Hematopoietic multipotent progenitor cell treated with erythropoietin and hydrocortisone succinate and interleukin-3 and kit ligand, for 15 days (in vitro differentiated cells): ENCODE measurements at places on chromosomes 7 and 10.

DNA sequence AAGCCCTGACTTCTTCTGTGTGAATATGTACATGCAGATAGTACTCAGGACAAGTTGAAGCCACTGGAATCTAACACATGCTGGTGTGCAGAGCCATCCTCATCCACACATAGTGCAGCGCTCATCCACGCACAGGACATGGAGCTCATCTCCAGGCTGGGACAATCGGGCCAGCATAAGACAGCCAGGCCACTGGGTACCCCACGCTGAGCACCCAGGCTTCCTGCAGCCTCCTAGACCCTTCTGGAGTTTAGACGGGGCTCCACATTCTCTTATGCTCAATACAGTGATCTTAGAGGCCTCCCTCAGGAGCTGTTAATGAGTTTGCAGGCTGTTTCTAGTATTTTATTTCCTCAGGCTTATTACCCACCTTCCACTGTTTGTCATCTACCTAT lies 238.9 kb downstream of the TNS3 start:
- DNase-seq, result no peak

- no peak for DNase-seq
Observed at GRCh38 chr7:146002431-146003078, 114.0 kb upstream of the CNTNAP2 start.

- no peak for DNase-seq
Observed at GRCh38 chr10:44724415-44725174, 186.5 kb upstream of the TMEM72 start.

DNA sequence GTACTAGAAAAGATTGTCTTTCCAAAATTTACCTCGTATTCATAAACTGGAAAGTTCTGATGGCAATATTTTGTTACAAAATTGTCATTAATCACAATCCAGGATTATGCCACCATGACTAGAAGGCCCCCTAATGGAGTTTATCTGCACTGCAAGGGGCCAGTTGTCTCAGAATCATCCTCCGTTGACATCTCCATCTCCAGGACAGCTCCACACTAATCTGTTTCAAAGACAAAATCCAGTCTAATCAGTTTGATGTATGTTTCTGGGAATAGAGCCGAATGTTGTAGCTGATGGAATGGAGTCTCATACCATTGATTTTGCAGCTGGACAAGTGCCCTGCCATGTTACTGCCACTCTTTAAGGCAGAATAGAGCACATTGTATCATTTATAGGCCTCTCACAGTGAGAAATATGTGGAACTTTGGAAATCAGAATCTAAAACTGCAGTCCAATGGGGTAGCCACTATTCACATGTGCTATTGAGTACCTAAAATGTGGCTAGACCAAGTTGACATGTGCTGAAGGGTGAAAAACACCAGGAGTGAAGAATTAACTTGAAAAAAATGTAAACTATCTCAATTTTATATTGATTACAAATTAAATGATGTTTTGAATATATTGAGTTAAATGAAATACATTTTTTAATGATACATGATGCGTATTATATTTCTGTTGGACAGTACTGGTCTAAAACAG lies 38.3 kb upstream of the TOMM7 start:
- peak; percentile 30 for DNase-seq

GRCh38 chr10:116082206-116082605 lies 190.8 kb downstream of the GFRA1 start:
- DNase-seq, result no peak

DNA sequence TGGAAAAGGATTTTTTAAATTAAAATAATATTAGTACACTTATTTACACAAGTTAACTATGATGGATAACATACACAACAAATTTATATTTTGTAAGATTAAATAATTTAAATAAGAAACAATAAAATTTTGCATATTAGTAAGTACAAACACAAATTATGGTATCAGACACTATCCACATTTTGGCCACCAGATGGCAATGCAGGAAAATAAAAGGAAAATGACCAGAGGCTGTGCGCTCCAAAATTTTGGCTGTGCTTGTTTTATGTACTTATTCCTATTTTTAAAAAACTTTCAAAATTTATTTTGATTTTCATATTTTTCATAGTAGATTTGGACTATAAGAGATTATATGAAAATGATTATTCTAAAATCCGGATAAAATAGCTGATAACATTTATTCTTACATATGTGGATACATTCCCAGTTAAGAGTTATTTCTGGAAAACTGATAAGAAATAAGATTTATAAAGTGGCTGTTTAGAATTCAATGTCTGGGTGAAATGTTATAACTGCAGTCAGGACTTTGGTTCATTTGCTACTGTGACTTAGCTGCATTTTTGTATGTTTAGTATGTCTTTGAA lies 274.7 kb upstream of the HGF start:
- DNase-seq, result peak; percentile 26

- DNase-seq, result no peak
Observed at GRCh38 chr10:71933651-71934050, 30.5 kb upstream of the CHST3 start.

- DNase-seq, result no peak
Observed at GRCh38 chr10:4201866-4202825, 417.1 kb upstream of the KLF6 start.

DNA sequence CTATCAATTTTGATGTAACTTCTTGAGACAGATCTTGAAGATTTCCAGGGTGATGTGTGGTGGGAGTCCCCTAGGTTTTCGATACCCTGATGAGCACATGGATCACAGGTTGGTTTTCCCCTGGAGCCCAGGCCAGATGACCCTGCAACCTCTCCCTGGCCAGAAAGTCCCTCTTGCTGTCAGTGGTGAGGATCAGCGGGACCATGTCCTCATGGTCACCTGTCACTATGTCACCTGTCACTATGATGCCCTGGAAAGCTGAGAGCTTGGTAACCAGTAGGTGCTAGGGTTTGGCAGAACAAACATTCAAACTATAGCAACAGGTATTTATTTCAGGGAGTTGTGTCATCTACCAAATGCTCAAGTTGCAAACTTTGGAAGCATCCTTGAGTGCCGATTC lies 197.9 kb downstream of the ARHGAP12 start:
- DNase-seq, result no peak

GRCh38 chr10:44993226-44993921 lies 7.3 kb upstream of the ZNF22 start:
- no peak for DNase-seq

- no peak for DNase-seq
Observed at GRCh38 chr10:79477456-79477855, 32.0 kb upstream of the ZCCHC24 start.

DNA sequence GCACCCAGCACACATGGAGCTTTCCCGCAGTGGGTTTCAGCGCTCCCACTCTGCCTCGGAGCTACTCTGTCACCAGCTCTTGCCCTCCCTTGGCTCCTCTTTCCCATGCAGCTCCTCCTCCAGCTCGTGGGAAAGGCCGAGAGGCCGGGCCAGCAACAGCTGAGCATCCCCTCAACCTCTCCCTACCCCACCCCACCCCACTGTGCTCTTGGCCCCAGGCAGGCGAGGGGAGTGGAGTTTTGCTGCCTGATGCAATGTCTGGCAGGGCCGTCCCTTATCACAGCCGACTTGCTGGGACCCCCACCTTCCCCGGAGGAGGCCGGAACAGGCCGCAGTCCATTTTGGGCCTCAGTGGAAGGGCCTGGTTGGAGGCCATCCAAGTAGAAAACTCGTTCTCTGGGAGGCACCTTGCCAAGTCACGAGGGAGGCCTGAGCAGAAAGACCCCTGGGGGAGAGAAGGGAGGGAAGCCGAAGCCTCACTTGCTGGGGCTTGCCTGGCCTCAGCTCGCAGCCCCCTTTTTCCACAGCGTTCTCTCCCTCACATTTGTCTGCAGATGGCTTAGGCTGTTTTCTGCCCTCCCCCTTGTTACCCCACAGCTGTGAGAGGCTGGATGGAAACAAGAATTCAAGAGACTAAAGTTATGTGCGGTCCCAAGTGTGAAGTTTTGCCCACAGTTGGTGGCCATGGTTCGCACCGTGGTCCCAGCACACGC lies 35.3 kb downstream of the CHST3 start:
- no peak for DNase-seq

GRCh38 chr10:123301077-123301857 lies 147.1 kb downstream of the BUB3 start:
- DNase-seq, result no peak

DNA sequence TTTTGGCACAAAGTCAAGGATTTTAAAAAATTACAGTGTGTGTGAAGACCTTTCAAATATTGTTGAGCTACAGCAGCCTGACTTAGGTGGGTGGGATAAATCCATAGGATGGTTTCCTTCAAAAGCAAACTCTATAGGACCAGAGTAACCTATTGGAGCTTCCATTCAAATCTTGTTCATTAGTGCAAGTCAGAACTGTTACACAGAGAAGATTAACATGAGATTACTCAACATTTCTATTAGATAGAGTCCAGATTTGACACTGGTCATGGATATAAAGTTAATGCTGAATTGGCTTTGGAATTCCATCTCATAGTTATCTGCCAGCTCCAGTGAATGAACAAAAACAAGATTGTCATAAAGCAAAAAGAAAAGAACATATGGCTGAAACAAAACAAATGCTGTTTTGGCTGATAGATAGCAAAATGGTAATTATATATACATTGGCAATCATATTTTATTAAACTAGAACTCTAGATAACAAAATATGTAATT lies 129.6 kb upstream of the SEMA3A start:
- DNase-seq, result no peak

DNA sequence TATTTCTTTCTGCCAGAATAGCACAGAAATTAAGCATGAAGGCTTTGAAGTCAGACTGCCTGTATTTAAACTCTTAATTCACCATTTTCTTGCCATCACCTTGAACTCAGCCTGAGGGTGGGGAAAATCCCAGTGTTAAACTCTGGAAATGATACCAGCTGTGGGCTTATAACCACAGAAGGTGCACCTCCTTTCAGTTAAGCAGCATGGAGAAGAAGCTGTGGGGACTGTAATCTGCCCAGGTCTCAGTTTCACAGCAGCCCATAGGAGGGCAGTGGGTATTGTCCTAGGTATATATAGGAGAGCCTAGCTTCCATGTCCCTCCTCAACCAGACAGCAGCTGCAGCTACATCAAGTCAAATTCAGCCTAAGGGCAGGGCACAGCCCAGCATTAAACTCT lies 241.6 kb downstream of the HPSE2 start:
- no peak for DNase-seq

DNA sequence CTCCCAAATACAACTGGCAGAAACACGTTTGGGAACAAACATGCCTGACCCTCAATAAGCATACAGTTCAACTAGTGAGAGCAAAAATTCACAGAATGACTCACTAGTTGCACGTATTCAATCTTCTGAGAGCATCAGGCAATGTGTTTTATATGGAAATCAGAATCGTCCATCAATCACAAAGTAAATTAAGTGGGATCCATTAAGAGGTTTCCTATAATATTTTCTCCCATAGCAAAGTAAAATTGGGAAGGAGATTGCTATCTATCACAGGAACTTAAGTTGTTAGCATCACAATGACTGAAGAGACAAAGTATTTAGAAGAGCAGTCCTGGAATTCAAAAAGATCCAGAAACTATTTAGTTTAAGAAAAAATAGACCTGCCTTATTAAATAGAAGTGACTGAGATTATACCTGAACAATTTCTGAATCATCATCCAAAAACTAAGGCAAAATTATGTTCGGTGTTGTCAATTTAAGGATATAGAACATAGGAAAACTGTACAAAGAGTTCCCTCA lies 28.3 kb downstream of the INHBA start:
- no peak for DNase-seq

DNA sequence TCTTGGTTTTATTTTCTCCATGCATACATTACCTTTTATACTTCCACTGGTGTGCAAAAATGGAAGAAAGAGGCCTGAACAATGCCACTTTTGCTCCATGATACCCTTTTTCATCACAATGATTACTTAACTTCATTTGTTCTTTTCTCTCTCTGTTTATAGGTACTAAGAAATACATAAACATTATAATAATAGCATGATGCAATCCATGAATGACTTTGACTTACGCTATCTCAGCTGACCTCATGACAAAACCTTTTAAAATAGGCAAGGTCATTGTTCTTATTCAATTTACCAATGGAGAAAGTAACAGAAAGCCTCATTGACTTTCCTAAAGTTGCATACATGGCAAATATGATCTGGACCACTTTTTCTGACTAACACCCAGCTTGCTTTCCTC lies 105.1 kb upstream of the ZEB1 start:
- DNase-seq, result no peak

DNA sequence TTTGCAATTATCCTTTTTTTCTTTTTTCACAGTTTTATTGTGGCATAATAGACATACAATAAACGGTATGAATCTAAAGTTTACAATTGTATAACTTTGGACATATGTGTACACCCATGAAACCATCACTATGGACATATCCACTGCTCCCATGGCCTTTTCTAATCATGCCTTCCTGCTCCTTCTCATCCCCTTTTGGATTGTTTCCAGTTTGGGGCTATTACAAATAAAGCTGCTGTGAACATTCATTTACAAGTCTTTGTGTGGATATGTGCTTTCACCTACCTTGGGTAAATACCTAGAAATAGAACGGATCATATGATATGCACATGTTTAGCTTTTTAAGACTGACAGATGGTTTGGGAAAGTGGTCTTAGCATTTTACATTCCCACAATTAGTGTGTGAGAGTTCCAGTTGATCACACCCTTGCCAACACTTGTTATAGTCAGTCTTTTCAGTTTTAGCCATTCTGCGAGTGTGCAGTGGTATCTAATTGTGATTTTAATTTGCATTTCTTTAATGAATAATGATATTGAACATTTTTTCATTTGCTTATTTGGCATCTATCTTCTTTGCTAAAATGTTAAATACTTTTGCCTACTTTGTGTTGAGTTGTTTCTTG lies 120.9 kb upstream of the KAT6B start:
- DNase-seq, result no peak

- DNase-seq, result no peak
Observed at GRCh38 chr10:115052226-115052625, 40.9 kb upstream of the ATRNL1 start.

DNA sequence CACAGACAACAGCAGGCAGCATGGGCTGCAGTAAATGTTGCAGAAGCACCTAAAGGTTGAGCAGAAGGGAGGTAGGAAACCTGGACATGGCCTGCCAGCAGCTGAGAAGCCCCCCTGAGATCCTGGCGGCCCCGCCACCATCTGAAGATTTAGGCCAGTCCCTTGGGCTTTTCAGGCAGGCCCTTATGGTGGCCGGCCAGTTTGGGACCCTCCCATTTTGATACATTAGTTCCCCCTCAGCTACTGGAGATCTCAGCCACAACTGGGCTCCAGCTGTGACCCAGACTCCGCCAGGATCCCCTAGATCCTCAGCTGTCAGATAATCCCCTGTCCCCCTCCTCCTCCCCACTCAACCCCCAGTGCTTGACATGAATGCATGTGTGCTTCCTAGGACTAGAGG lies 34.4 kb downstream of the ZNF783 start:
- DNase-seq, result no peak

- DNase-seq, result no peak
Observed at GRCh38 chr7:9645756-9646155, 1212.3 kb downstream of the NXPH1 start.

GRCh38 chr7:34902182-34902581 lies 135.1 kb downstream of the DPY19L1 start:
- DNase-seq, result no peak

- no peak for DNase-seq
Observed at GRCh38 chr7:158781217-158781973, 47.9 kb downstream of the ESYT2 start.

GRCh38 chr7:110786328-110786965 lies 304.5 kb upstream of the LRRN3 start:
- no peak for DNase-seq

- DNase-seq, result no peak
Observed at GRCh38 chr10:48389272-48389671, 82.8 kb downstream of the MAPK8 start.

GRCh38 chr7:106613848-106614560 lies 47.0 kb downstream of the CCDC71L start:
- DNase-seq, result no peak
